ENCODE measurements at places on chromosomes 7 and 10. TPM values are rescaled to one million over a fixed set of nuclear protein-coding genes. Genes with fewer than 3 reads are reported as not detected.
A peak's percentile ranks its signal among the peaks of the same experiment; 100 is the strongest.

The HSPA12A gene
- total RNA-seq: 7.4 TPM

The AHCYL2 gene
- 106 TPM for total RNA-seq

The HABP2 gene
- 3.6 TPM for total RNA-seq

The PTPRN2 gene
- total RNA-seq: 4.9 TPM

- H3K36me3 ChIP-seq: no peaks in the 10 kb centered on the region
- H3K27me3 ChIP-seq: no peaks in the 10 kb centered on the region
- no peak overlapping the region for H3K27ac ChIP-seq
- DNase-seq: no peak
- H3K4me3 ChIP-seq: no peak overlapping the region
Observed at GRCh38 chr7:33793616-33794015, 111.7 kb upstream of the BMPER start.

- H3K4me1 ChIP-seq: peaks cover 25% of the 10 kb centered on the region
- DNase-seq: no peak
- peak overlapping the region; percentile 100 for H3K27ac ChIP-seq
Observed at GRCh38 chr7:105015390-105015965, 1.5 kb downstream of the KMT2E start.

GRCh38 chr7:102095321-102096011 lies 191.2 kb upstream of the SH2B2 start:
- DNase-seq: no peak
- H3K27me3 ChIP-seq: no peaks in the 10 kb centered on the region
- peaks cover 17% of the 10 kb centered on the region for H3K36me3 ChIP-seq
- no peak overlapping the region for H3K27ac ChIP-seq
- H3K4me3 ChIP-seq: no peak overlapping the region

DNA sequence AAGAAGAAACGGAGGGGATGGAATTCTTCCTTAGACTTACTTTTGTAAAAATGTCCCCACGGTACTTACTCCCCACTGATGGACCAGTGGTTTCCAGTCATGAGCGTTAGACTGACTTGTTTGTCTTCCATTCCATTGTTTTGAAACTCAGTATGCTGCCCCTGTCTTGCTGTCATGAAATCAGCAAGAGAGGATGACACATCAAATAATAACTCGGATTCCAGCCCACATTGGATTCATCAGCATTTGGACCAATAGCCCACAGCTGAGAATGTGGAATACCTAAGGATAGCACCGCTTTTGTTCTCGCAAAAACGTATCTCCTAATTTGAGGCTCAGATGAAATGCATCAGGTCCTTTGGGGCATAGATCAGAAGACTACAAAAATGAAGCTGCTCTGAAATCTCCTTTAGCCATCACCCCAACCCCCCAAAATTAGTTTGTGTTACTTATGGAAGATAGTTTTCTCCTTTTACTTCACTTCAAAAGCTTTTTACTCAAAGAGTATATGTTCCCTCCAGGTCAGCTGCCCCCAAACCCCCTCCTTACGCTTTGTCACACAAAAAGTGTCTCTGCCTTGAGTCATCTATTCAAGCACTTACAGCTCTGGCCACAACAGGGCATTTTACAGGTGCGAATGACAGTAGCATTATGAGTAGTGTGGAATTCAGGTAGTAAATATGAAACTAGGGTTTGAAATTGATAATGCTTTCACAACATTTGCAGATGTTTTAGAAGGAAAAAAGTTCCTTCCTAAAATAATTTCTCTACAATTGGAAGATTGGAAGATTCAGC lies 158.7 kb upstream of the LANCL2 start:
- H3K4me3 ChIP-seq: no peak overlapping the region
- no peaks in the 10 kb centered on the region for H3K27me3 ChIP-seq
- H3K27ac ChIP-seq: no peak overlapping the region
- H3K4me1 ChIP-seq: peaks cover 8% of the 10 kb centered on the region

DNA sequence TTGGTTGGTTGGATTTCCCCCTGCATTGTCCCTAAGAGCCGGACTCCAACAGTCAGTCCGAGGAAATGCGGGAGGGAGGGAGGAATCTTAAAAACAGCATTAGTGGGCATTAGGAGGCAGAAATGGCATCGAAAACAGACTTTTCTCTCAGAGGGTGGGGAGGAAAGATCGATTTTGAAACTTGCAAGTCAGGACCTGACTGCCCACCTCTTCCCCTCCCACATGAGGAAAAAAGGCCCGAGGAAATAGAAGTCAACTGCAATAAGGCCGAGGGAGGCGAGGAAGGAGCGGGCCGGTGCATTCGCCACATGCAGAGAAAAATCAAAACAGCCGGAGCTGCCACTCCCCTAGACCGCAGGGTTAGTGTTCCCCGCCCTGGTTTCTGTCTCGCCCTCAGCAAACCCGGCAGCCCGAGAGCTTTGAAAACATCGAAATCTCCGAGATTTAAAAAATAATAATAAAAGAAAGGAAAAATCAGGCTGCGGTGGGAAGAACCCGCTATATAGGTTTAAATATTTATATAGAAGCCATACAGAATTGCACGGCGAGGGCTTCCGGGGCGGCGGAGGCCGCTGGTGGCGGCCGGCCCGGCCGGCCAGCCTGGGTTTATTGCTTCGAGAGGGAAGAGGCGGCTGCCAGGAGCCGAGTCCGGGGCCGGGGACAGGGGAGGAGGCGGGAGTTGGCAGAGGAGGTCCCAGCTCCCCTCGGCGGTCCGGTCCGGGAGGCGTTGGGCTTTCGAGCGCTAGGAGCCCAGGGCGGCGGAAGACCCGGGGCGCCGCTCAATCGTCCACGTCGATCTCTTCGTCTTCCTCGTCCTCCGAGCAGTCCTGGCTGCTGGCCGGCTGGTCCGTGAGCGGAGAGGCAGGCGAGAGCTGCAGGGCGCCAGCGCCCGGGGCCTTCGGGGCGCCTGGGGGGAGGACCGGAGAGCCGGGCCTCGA lies 2.5 kb downstream of the LBX1 start:
- H3K4me3 ChIP-seq: peak overlapping the region; percentile 34
- DNase-seq: no peak
- peaks cover 48% of the 10 kb centered on the region for H3K4me1 ChIP-seq

- DNase-seq: no peak
- no peaks in the 10 kb centered on the region for H3K36me3 ChIP-seq
- H3K4me1 ChIP-seq: no peaks in the 10 kb centered on the region
- no peaks in the 10 kb centered on the region for H3K27me3 ChIP-seq
Observed at GRCh38 chr7:148474481-148475025, 116.0 kb upstream of the C7orf33 start.

GRCh38 chr10:110861476-110861875 lies 10.3 kb upstream of the PDCD4 start:
- peak overlapping the region; percentile 81 for H3K27ac ChIP-seq
- peaks cover 68% of the 10 kb centered on the region for H3K4me1 ChIP-seq
- no peaks in the 10 kb centered on the region for H3K36me3 ChIP-seq
- H3K27me3 ChIP-seq: no peaks in the 10 kb centered on the region
- DNase-seq: no peak
- H3K4me3 ChIP-seq: no peak overlapping the region

GRCh38 chr7:18534481-18534880 lies 38.9 kb downstream of the HDAC9 start:
- H3K36me3 ChIP-seq: no peaks in the 10 kb centered on the region
- no peak overlapping the region for H3K27ac ChIP-seq
- H3K4me1 ChIP-seq: no peaks in the 10 kb centered on the region
- H3K4me3 ChIP-seq: no peak overlapping the region
- no peaks in the 10 kb centered on the region for H3K27me3 ChIP-seq

DNA sequence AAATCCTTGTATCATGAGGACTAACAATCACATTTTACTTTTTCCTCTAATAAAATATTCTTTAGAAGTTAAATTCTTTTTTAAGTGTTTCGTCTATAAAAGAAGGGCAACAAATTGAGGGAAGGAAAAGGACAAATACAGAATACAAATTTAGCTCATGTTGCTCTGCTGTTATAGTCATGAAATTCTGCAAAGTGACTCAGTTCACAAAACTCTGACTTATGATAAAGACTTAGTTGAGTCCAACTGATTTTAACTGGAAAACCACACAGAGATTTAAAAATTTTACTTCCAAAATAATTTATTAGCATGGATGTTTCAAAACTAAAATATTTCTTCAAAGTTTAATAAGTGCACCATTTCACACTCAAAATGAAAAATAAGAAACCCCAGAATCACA lies 75.0 kb upstream of the GPR22 start:
- DNase-seq: no peak
- H3K4me3 ChIP-seq: no peak overlapping the region
- H3K4me1 ChIP-seq: no peaks in the 10 kb centered on the region
- H3K27me3 ChIP-seq: no peaks in the 10 kb centered on the region
- H3K27ac ChIP-seq: no peak overlapping the region

GRCh38 chr7:428387-428786 lies 91.3 kb downstream of the PDGFA start:
- H3K4me3 ChIP-seq: no peak overlapping the region
- H3K27ac ChIP-seq: no peak overlapping the region
- DNase-seq: no peak
- H3K27me3 ChIP-seq: no peaks in the 10 kb centered on the region
- no peaks in the 10 kb centered on the region for H3K4me1 ChIP-seq

DNA sequence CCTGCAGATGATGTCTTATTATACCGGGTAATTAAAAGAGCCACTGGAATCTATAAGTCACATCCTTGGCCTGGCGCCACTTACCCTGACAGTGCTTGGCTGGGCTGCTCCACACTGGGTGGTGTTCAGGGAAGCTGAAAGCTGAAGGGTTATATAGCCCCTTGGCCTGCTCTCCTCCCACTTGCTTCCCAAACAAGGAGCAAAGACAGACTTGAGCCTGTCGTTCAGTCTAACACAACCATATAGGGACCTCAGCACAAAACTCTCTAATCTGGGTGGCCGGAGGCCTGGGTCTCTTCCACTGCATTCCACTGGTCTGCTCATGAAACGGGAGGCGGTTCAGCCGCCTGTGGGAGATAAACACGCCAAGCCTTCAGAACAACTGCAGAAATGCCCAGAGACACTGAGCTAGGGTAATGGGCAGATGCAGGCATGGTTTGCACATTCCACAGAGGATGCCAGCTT lies at the start of gene ACTA2:
Gene ACTA2 (minus strand): TSS at position 127 of the 465 bp plus-strand sequence. CDS start 3,843 bp downstream, outside the sequence.
- no peak for DNase-seq
- peak within 1 kb of the TSS; percentile 38 for H3K27ac ChIP-seq
- peak within 1 kb of the TSS; percentile 39 for H3K4me3 ChIP-seq
- no peaks in the 10 kb centered on the region for H3K27me3 ChIP-seq
- no peaks in the 10 kb centered on the region for H3K36me3 ChIP-seq
- H3K4me1 ChIP-seq: no peaks in the 10 kb centered on the region

GRCh38 chr10:14601872-14602725 lies 172.6 kb downstream of the FAM107B start:
- peaks cover 11% of the 10 kb centered on the region for H3K4me1 ChIP-seq
- H3K27me3 ChIP-seq: no peaks in the 10 kb centered on the region
- peak overlapping the region; percentile 36 for H3K27ac ChIP-seq
- no peak for DNase-seq
- H3K36me3 ChIP-seq: peaks cover 24% of the 10 kb centered on the region

- H3K27ac ChIP-seq: no peak overlapping the region
- H3K36me3 ChIP-seq: no peaks in the 10 kb centered on the region
- H3K27me3 ChIP-seq: no peaks in the 10 kb centered on the region
- no peak overlapping the region for H3K4me3 ChIP-seq
- no peaks in the 10 kb centered on the region for H3K4me1 ChIP-seq
Observed at GRCh38 chr7:127981965-127982364, 49.3 kb downstream of the LRRC4 start.

Data from upper lobe of right lung (tissue), 1 donor.